ENCODE measurements at places on chromosomes 1 and 21.

DNA sequence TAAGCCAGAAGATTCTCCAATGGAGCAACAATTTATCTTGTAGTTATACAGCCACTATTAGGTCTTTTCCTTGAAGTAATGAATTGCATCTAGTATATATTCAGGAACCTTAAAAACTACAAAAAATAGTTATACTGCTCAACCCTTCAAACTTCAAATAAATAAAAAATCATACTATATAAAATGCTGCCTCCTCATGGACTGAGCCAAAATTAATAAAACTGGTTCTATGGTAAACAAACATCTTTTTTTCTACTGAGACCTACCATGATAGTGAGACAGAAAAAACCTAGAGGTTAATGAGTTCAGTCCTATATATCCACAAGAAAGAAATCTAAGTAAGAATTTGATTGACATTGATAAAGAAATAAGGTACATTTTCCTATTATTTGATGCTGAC is 67.7 kb downstream of the GPATCH2 start:
- DNase-seq = no peak

- no peak for DNase-seq
These were observed 21.1 kb downstream of the ATP8B2 start for GRCh38 chr1:154346276-154346917.

DNA sequence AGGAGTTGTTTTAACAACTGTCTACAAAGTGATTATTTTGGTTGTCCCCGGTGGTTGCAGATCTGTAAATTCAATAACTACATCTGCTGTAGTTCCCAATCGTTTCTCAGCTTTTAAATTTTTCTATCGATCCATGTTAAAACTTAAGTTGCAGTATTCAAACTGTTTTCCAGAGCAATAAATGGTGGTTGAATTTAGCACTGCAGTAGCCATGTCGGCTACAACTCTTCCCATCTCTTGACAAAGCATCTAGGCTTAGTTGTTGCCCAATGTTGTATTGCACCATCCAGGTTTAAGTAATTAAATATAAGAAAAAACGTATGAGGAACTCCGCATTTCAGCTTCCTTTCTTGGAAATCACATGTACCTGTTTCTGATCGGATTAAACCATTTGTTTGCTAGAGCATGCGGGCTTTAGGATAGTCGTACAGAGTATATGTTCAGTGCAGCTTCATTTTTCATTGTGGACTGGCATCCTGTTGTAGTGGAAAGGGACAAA is 996 bp downstream of the CNIH4 start:
- DNase-seq = no peak

- no peak for DNase-seq
These were observed 104.9 kb downstream of the CNIH3 start for GRCh38 chr1:224721000-224721399.

- DNase-seq = no peak
These were observed 27.2 kb downstream of the ADGRL2 start for GRCh38 chr1:81827942-81828341.

GRCh38 chr1:230797942-230798365 is 50.8 kb downstream of the CAPN9 start:
- no peak for DNase-seq

- no peak for DNase-seq
These were observed 47.9 kb downstream of the SLC45A1 start for GRCh38 chr1:8365661-8366362.

- peak; percentile 76 for DNase-seq
These were observed 32.1 kb downstream of the CD244 start for GRCh38 chr1:160830321-160831153.

GRCh38 chr1:3663999-3664699 is 11.8 kb downstream of the TP73 start:
- no peak for DNase-seq

DNA sequence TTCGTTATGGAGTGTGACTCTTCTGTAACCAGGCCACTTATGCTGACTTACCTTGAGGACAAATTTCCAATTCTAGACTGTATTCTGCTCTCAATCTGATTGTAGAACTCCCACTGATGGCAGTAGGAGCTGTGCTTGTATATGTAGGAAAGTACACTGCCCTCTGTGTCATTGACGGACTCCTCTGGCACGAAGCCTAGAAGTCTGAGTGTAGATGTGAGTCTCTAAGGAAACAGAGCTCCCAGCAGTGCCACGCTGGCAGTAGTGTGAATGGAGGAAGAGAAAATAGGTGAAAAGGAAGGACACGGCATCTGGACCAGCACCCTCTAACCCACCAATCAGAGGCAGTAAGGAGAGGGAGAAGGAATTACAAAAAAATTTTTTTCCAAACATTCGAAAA is 130.4 kb upstream of the ADGRL2 start:
- no peak for DNase-seq

DNA sequence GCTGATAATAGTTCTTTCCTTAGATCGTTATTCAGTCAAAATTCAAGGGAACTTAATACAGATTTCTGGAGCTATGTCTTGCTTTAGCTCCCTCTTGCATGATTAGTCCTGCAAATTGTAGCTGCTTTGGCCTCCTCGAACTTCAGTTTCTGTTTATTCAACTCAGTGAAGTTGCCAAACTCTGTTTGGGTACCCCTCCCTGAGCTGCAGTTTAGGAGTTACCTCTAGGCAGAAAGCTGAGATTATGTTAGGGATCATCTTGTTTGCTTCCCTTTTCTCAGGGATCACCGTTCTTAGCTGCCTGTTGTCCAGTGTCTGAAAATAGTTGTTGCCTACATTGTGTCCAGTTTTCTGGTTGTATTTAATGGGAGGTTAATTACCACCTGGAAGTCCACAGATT is 43.5 kb downstream of the SNX27 start:
- no peak for DNase-seq

DNA sequence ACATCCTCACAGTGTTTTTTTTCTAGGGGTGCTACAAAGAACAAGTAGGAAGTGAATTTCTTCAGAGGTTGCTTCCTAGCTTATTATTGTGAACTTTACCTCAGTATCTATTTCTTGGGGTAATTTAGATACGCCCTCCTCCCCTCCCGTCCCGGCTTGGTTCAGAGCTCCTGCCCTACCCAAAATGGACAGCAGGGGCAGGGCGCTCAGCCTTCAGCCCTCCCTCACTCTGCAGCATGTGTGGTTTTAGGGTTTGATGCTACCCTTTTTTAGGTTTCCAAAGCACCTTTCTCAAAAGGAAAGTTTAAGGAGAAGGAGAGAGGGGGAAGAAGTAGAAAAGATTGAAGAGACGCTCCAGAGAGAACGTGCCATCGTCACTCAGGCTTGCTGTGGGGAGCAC is 16.9 kb upstream of the POGK start:
- no peak for DNase-seq

GRCh38 chr1:181353526-181353925 is 129.8 kb upstream of the CACNA1E start:
- DNase-seq = no peak

DNA sequence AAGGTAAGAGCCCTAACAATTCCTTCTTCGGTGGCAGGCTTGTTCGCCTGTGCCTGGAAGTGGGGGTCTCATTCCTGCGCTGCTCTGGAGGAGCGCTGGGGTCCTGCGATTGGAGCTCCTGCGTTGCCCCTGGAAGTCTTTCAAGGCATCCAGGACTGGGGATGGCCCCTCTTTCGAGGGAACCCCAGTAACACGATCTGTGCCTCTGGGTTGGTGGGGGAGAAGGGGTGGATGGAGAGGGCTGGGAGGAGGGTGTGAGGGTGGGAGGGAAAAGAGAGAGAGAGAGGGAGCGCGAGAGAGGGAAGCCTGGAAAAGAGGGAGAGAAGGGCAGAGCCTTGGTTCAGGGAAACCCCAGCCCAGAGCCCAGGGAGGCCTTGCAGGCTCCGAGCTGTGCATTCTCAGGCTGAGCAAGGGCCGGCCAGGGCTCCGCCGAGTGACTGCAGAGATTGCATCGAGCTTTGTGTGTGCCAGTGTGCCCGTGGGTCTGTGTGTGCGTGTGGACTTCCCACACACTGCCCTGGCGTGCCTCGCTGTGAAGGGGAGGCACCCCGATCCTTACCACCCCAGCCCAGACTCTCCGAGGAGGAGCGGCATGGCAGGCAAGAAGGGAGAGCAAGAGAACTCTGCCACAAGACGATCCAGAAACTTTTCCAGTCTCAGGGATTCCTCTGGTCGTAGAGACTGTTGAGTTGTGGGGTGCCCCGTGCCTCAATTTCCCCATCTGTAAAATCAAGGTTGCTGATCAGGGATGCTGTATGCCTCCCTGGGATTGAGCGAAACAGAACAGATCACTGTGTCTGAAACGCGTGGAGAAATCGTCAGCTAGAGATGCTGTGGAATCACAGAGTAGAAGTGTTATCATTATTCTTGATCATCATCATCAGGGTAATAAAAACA is 619 bp downstream of the BCL9 start:
- DNase-seq = no peak

DNA sequence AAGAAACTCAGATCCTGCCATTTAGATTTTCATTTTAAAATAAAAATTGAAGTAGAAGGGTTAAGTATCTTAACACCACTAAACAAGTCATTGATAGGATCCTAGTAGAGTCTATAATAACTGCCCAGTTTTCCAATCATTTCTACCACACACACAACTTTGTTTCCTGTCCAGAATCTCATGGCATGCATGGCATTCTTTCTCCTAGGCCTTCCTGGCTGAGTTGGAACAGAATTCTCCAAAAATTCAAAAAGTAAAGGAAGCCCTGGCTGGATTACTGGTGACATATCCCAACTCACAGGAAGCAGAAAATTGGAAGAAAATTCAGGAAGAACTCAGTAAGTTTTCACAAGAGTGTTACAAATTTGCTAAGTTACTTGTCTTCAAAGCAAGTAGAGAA is 111.4 kb upstream of the BMP8A start:
- no peak for DNase-seq

- DNase-seq = no peak
These were observed 1.7 kb downstream of the MCL1 start for GRCh38 chr1:150577557-150578271.

DNA sequence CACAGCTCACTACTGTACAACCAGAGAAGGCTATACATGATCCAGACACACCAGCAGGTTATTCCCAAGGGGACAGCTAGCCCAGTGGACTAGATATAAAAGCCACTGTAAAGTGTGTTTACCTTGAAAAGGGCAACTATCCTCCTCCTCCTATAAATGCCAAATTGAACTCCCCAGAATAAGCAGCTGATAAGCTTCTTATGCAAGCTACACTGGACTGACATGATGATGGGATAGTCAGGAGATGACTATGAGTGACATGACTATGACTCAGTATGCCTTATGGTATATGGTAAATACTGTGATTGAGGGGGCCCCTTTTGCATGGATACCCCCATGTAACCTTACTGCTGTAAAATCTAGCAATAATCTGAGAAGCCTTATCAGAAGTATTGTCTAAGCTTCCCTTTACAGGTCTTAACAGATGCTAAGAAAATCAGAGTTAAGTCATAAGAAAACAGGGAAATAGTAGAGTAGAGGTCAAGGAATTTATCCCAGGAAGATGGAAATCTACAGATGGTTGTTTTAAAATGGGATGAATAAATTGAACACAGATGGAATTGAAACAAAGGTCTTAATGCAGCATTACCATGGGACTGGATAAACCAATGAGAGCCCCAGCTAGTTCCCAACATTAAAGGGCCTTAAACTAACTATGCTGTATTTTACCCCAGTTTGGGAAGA is 55.8 kb downstream of the TRIM33 start:
- no peak for DNase-seq

DNA sequence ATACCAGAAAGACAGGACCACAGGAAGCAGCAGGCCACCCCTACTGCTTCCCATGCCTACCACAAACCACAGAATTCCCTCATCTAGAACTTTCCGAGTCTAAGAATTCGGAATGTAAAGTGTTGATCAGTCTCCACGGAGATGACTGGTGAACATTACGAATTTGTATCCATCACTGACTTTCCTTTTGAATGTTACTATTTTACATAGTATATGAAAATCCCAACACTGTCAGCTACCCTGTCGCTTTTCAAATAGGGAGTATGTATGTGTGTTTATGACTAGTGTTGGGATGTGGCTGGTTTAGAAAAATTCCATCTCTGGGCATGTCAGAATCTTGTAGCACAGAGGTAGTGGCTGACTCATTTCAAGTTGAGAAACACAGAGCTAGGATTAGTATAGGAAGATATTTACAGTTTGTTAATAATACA is 118.2 kb downstream of the COQ8A start:
- no peak for DNase-seq

- no peak for DNase-seq
These were observed 159.7 kb downstream of the PGBD5 start for GRCh38 chr1:230266456-230266855.

GRCh38 chr1:233439721-233440120 is 112.2 kb downstream of the MAP3K21 start:
- no peak for DNase-seq

DNA sequence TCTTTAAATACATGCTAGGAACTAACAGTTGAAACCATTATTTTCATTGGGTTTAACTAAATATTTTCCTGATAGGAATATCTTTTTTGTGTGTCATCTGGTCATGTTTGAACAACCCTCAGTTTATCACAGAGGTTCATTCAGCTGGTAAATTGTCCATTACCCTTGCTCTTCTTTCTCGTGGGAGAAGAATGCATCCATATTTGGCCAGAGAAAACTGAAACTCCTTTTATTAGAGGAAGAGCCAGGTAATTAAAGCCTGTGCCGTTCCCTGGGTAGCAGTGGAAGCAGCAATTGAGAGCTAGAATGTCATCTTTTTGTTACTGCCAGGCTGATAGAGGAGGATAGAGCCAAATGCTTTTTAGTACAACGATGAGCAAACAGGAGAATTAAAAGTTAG is 587.2 kb upstream of the ZRANB2 start:
- DNase-seq = no peak

DNA sequence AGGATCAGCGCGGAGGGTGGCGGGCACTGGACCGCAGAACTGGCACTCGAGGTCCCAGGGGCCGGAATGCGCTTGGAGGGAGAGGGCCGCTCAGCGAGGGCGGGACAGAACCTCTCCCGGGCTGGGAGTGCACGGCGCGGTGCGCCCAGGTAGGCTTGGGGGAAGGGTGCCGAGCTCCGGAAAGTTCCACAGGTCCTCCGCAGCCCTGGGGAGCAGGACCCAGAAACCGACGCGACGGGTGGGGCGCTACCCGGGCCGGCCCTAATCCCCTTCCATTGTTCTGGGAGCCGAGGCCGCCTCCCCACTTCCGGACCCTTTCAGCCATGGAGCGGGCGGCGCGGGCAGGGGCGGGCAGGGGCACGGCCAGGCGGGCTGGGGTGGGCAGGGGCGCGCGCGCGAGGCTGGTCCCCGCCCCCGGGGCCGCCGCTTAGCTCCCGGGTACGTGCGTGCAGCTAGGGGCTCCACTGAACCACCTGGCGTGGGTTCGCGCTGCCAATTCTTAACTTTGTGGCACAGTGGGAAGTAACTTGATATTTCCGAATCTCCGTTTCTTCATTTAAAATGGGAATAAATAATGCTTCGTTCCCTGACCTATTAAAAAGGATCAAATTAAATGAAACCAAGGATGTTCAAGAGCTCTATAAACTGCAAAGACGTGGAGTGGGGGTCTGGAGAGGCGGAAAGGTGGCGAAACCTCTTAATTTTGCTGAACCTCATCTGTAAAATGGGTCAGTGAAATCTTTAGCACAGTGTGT is 20.7 kb downstream of the LGR6 start:
- DNase-seq = no peak

GRCh38 chr1:192564099-192564498 is 11.5 kb upstream of the RGS1 start:
- no peak for DNase-seq

Measured in memory B cell (primary cell).